ENCODE measurements at places on chromosomes 2 and 18.

GRCh38 chr2:24477229-24477628 lies 13.8 kb upstream of the NCOA1 start:
- DNase-seq = no peak

DNA sequence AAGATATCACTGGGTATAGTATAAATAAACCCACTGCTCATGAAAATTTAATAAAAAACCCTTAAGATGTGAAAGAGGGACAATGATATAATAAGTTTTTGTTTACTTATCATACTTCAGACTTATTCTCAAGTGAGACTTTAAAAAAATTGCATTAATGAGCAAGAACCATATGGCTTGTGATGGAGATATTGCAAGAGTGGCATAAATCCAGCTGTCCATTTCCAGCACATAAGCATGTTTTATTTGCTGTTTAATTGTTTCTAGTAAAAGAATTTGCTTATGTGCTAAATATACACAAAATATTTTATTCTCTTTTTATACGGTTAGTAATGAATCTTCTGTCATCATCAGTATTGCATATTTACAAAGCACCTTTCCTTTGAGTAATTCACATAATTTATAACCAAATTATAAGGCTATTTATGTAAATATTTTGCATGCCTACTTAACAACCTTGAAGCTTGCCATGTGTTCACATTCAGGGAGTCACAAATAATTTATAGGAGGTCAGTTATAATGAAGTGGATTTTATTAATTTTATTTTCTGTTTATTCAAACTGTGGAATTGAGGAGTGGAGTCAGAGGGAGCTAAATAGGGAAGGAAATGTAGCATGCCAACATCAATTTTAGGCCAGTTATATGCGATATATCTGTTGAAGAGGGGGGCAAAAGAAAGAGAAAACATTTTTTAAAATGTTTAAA lies 318.5 kb upstream of the CWC22 start:
- DNase-seq = no peak

GRCh38 chr2:63692002-63692606 lies 103.3 kb downstream of the MDH1 start:
- DNase-seq = no peak

- no peak for DNase-seq
Measured at GRCh38 chr2:98118852-98119251, 31.9 kb downstream of the VWA3B start.

DNA sequence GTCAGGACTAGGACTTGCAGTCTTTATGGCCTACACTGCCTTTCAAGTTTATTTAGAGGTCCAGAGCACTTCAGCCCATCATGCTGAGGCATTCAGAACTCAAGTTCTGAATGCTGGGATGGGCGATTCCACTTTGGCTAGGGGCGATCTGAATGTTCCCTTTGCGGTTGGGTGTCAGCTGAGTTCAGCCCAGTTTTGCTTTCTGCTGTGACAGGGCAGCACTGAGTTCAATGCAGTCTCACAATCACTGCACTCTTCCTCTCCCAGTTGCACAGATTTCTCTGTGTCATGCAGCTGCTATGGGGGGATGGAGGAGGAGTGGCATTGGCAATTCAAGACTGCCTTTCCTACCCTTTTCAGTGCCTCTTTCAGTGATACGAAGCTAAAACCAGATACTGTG lies 1232.0 kb upstream of the FAM98A start:
- no peak for DNase-seq

DNA sequence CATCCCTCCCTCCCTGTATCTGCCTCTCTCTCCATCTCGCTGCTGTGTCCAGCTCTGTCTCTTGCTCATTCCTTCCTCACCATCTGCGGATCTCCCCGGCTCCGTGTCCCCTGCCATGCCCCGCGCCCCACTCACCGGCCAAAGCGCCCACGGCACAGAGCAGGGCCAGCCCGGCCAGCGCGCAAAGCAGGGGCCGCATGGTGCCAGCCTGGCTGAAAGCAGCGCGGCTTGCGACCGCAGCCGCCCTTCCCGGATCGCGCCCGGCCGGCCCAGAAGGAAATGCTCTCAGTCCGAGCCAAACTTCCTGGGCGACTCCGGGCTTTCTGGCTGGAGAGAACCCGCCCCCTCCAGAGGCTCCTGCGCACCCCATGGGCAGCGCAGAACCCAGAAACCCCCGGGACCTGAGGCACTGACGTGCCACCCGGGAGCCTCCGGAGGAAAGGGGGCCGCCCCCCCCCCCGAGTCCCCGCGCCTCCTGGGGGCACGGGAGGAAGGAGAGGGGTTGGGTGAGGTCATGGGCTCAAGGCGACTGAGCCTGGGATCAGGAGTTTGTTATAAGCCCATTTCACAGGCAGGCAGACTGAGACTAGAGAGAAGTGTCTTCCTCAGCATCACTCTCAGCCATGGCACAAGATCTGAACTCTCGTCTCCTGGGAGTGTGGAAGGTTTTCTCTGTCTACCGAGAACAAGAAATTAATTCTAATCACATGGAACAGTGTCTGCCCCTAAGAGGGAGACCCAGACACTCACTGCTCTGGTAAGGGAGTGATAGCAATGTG lies 45.2 kb upstream of the RAB6C start:
- no peak for DNase-seq
